Suppressor macrophage (primary cell): ENCODE measurements at places on chromosomes 3 and 15.
A peak's percentile ranks its signal among the peaks of the same experiment; 100 is the strongest.

- DNase-seq = peak; percentile 55
Observed at GRCh38 chr15:66008940-66009562, 139.8 kb downstream of the RAB11A start.

GRCh38 chr3:133934073-133934970, 38.6 kb upstream of the RAB6B start:
- peak; percentile 20 for DNase-seq

- DNase-seq = peak; percentile 22
Observed at GRCh38 chr15:94584833-94585244, 353.5 kb downstream of the MCTP2 start.

DNA sequence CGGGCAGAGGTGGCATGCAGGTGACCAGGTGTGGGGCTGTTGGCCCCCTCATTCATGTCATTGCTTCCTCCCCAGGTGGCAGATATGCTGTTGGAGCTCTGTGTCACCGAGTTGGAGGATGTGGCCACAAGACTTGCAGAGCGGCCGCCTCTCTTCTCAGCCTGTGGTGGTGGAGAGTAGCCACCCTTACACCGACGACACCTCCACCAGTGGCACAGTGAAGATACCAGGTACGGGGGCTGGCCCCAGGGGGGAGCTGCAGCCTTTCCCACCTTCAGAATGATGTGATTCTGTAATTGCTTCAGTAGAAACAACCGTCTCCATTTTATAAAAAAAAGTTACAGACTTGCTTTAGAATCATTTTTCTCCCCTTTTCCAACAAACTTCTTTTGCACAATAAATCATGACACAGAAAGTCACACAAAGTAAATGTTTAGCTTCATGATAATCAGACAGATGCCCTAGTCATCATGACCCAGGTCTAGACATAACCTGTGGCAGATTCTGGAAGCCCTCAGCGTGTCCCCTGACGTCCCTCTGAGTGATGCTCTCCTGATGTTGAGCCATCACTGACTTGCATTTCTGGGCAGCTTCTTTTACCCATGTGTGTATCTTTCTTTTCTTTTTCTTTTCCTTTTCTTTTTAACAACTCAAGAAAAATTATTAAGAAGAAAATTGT, 76.0 kb upstream of the FAN1 start:
- DNase-seq = no peak

- no peak for DNase-seq
Observed at GRCh38 chr3:188306435-188307005, 152.6 kb downstream of the LPP start.

- DNase-seq = no peak
Observed at GRCh38 chr3:49611291-49611690, 57.0 kb downstream of the BSN start.

GRCh38 chr15:90419738-90420406, 31.8 kb downstream of the IQGAP1 start:
- no peak for DNase-seq

DNA sequence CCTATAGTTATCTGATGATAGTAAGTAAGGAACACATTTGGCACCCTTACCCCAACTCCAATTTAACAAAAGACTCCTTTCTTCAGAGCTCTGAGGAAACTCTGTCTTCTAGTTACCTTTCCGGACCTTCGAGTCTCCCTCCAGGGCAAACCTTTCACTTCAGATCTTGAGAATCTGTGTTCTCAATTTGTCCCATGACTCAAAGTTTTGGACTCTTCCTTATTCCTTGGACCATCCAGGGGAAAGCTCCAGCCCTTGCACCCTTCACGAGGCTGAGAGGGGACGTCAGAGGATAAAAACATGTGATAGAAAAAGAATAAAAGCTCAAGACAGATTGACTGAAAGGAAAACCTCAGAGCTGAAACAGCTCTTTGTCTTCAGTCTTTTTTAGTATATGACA, 76.9 kb downstream of the CTNNB1 start:
- no peak for DNase-seq

DNA sequence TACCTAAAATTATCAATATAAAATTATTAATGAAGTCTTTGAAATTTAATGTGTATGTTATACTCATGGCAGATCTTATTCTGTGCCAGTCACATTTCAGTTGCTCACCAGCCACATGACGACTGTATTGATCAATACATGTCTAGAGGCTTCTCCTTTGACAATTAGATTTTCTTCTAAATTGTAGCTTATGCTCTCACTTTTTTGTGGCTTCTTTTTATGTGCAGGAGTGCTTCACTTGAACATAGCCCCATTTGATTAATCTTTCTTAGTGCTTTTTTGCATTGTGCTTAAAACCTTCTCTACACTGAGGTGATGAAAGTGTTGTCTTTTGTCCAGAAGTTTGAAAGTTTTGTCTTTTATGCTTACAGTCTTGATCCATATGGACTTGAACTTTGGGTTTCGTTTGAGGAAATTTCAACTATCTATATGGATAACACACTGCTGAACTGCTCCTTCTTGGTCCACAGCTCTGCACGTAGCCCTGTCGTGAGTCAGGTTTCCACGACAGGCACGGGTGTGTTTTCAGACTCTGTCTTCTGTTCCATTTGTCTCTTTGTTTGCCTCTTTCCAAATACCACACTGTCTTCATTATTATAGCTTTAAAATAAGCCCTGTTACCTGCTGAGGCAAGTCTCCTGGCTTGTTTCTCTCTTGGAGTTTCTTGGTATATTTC, 393.9 kb upstream of the CFAP20DC start:
- no peak for DNase-seq

DNA sequence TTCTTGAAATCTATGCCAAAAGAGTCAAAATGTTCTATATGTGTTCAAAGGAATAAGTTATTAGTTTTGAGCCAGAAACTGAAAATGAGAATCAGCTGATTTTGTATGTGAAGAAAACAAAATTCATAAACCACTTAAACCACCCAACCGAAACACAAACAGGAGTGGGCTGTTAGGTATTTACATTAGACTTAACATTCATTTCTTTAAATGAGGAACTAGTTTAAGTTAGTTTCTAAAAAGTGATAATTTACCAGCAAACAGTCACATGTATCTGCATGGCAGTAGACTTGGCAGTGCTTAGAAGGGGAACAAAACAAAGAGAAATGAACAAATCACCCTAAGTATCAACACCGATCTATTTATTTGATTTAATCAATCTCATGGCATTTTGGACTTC, 128.0 kb downstream of the GMNC start:
- no peak for DNase-seq

- DNase-seq = no peak
Observed at GRCh38 chr3:105836533-105836932, 32.3 kb downstream of the CBLB start.

DNA sequence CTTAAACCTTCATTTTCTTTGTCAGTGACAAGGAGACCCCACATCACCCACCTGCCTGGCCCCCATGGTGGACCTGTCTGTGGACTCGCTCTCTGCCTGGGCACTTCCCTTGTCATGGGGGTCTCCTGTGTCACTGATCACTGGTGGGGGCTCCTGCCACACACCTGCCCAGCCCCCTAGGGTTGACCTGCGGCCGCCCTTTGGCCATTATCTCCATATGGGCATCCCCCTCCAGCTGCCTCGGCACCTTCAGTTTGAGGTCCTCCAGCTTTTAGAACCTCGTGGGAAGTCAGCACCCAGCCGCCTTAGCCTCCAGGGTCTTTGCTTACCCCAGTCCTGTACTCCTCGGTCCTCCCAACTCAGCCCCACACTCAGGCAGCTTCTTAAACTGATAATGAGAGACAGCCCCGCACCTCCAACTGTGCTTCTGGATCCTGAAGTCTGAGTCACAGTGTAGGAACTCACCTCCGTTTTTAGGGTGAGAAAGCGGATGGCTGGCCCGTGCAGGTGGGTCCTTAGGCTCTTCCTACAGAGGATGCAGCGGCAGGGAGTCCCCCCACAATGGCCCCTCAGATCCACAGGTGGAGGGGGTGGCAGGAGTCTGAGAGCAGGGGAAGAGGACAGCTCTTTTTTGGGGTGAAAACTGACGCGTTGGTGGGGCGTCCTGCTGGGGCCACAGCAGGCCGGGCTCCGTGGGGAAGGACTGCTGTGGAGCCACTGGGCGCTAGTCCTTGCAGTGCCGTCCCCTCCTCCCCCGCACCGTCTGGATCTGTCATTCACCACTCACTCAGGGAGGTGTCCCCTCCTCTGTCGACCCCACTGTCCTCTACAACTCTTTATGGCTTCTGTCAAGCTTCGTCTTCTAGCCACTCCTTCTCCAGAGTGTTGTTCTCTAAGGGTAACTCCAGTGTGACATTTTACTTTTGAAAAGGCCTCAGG, 8.7 kb upstream of the PRR23E start:
- no peak for DNase-seq

- DNase-seq = no peak
Observed at GRCh38 chr15:49282366-49282765, 112.3 kb downstream of the GALK2 start.

DNA sequence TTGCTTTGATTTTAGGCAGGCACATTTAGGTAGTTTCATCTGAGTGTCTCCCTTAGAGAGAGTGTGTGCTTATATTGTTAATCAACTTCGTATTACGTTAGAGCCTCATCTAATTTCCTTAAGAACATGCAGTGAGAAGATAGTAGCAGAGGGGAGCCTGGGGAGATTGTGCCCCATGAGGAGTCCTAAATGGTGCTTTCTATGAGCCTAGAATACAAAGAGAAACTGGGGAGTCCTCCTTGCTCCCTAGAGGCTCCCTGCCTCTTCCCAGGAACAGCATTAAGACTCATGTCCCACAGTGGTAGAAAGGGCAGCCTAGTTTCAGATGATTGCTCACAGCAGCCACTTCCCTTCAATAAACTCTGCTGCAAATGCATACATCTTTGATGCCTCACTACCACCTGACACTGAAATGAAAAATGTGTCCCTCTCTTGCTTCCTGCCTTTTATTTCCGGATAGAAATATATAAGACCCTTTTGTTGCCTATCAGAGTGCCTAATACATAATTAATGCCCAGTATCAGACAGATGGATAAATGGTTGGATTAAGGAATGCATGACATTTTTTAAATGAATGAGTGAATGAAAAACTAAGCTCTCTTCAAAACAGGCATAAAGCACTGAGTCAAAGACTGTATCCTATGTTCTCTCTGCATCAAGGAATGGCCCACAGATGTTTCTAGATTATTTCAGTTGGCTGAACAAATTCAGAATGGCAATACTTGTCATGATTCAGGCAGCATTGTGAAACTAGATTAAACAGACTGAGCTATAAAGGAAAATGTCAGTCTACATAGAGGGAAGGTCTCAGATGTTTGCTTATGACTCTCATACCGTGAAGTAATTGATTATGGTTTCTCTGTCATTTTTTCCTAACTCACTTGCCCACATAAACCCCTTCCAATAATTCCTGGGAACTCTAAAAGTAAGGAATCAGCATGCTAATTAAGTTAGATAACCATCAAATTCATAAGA, 362.1 kb downstream of the LRRC3B start:
- no peak for DNase-seq

DNA sequence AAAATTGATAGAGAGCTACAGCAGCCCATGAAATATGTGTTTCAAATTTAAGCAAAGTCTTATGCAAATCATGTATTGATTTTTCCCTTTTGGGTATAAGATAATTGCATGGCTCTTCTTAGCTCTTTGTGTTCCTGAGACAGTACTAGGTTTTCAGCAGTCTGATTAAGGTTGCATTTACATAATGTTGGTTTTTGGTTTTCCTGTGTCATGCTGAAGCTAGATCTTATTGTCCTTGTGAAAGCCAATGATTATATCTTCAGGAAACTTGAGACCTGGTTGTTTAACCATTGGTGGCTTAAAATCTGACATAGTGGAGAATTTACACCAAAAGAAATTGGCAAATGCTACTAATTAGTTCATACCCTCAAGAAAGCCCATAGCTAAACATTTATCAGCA, 392.6 kb downstream of the ZPLD1 start:
- DNase-seq = no peak

DNA sequence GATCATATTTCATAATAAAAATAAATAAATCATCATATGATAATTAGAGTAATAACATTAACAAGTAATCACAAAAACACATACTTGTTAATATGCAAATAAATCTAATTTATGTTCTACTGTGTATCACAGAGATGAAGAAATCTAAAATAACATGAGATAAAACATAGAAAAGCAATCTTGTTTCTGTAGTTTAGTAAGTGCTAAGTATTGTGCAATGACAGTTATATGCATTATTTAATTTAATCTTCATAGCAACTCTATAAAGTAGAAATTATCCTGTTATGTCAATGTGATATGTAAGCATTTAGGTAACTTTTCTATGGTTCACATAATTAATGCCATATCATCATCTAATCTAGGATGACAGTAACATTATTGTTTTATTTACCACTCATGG, 108.2 kb upstream of the KCNMB2 start:
- DNase-seq = no peak

- DNase-seq = peak; percentile 84
Observed at GRCh38 chr3:150721285-150722130, 17.8 kb upstream of the ERICH6 start.

DNA sequence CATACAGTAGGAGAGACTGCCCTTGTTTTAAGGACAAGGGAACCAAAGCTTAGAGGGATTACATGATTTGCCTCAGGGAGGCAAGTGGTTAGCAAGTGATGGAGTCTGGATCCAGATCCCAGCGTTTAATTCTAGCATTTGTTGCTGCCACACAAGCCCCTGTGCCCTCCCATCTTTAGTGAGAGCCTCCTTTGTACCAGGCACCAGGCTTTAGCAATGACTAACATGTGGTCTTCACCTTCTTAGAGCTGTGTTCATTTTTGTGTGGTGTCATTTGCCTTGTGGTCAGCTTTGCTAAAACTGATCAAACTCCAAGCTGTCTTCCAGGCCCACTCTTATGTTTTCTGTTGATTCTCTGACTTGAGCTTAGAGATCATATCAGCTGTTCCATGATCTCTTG, 290.5 kb downstream of the RPLP1 start:
- no peak for DNase-seq

GRCh38 chr3:119559441-119559963, at the start of gene CD80:
Gene CD80 (minus strand): TSS chr3:119559614. CDS start chr3:119557728, 1,886 bp downstream.
- DNase-seq = peak; percentile 89

DNA sequence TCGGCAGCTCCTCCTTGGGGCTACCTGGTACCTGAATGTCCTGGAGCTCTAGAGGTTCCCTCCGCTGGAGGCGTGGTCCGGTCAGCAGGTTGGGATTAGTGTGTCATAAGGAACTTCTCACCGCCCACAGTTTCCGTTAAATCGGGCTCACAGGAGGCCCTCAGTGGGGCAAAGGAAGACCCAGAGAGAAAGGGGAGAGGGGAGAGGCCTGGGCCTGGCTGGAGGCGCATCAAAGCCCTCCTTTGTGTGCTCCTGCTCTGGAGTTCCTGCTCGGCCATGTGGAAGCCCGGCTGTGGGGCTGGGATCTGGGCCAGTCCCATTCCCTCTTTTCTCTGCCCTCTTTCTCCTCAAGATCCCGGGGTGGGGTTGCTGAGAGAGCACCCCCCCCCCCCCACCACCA, at the start of gene RLBP1:
Gene RLBP1, minus strand, starts transcription at position 37 of the 400 bp plus-strand sequence. CDS start 2,604 bp downstream, outside the sequence.
- no peak for DNase-seq
